ENCODE measurements at places on chromosomes 4 and X. TPM values are rescaled to one million over a fixed set of nuclear protein-coding genes. Genes with fewer than 3 reads are reported as not detected.

- H3K4me3 ChIP-seq = no peak overlapping the region
- no peaks in the 10 kb centered on the region for H3K36me3 ChIP-seq
- no peak for DNase-seq
- no peaks in the 10 kb centered on the region for H3K27me3 ChIP-seq
Measured at GRCh38 chr4:150117629-150118028, 39.4 kb downstream of the DCLK2 start.

- H3K27me3 ChIP-seq = no peaks in the 10 kb centered on the region
- H3K4me3 ChIP-seq = no peak overlapping the region
- no peak overlapping the region for H3K27ac ChIP-seq
- H3K36me3 ChIP-seq = no peaks in the 10 kb centered on the region
Measured at GRCh38 chrX:29471829-29472228, 743.5 kb upstream of the MAGEB2 start.

GRCh38 chrX:135170877-135171519 is at the start of gene CT55:
TSS of gene CT55 (minus strand) at chrX:135171398. CDS start at chrX:135171171, 227 bp downstream.
- no peak within 1 kb of the TSS for H3K4me3 ChIP-seq
- H3K36me3 ChIP-seq = no peaks in the 10 kb centered on the region
- no peaks in the 10 kb centered on the region for H3K4me1 ChIP-seq
- DNase-seq = no peak

- H3K36me3 ChIP-seq = no peaks in the 10 kb centered on the region
- no peak overlapping the region for H3K4me3 ChIP-seq
- no peaks in the 10 kb centered on the region for H3K27me3 ChIP-seq
- peaks cover 4% of the 10 kb centered on the region for H3K4me1 ChIP-seq
Measured at GRCh38 chr4:78136109-78137081, 79.3 kb downstream of the FRAS1 start.

Gene TCEAL6
- not detected for total RNA-seq

Gene PABPC4L
- 1.5 TPM for total RNA-seq

Gene WDR19
- total RNA-seq = 71.1 TPM

GRCh38 chr4:41177016-41177415 is 37.3 kb downstream of the APBB2 start:
- no peak overlapping the region for H3K4me3 ChIP-seq
- no peak overlapping the region for H3K27ac ChIP-seq

DNA sequence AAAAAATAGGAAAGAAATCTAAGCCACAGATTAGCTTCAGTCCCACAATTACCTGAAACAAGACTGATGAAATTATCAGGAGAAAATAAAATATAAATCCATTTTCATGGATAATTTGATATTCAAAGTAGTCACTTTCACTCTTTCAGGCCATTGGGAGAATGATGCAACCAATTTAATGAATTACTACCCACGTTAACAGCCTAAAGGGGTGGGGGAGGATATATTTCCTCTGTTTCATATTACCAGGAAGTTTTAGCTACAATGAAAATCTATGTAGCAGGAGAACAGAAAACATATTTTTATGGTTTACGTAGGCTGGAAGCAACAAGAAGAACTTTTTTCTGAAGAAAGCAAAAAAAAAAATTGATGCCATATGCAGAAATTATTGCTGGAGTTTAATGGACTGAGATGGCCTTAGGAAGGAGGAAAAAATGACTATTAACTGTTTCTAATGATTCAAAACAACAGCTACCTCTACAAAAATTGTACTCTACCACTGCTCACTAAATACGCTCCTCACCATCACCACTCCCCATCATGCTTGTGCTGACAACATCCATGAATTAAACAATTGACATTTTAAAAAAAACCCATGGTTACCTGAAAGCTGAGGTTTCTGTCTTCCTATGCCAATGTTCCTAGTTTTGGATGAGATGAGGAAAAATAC is 100.9 kb downstream of the CXXC4 start:
- no peaks in the 10 kb centered on the region for H3K4me1 ChIP-seq
- DNase-seq = no peak
- no peaks in the 10 kb centered on the region for H3K36me3 ChIP-seq
- H3K27ac ChIP-seq = no peak overlapping the region

DNA sequence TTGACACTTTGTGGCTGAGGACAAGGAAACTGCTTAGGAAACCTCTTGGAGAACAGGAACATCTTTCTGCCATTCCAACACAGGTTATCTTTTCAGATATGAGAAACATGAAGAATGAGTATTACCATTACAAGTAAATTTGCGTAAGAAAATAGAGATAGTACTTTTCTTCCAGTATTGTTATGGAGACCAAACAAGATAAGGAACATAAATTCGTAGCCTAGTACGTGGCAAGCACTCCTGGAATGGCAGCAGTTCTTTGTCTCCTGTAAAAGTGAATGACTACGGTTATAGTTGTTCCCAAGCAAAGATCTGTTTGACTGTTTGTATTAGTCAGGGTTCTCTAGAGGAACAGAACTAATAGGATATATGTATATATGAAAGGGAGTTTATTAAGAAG is 843.1 kb downstream of the STIM2 start:
- DNase-seq = no peak
- no peaks in the 10 kb centered on the region for H3K36me3 ChIP-seq
- H3K27me3 ChIP-seq = no peaks in the 10 kb centered on the region
- no peak overlapping the region for H3K27ac ChIP-seq
- H3K4me1 ChIP-seq = peaks cover 5% of the 10 kb centered on the region
- H3K4me3 ChIP-seq = no peak overlapping the region

DNA sequence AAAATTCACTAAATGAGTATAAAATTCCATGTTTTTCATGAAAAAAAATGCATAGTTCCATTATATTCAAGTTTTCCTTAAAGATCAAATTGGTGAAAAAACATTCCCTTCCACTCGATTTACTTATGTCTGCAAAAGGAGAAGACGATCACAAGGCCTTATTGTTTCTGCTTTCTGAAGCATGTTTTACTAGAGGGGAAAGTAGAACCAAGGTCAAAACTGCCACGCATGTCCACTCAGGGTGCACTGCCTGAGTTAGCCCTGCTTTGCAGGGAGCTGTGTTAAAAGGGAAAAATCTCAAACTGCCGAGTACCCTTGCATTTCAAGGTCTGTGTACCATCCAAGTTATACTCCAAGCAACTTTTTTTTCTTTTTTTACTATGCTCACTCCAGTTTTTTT is 57.2 kb downstream of the TRAPPC11 start:
- DNase-seq = no peak
- no peaks in the 10 kb centered on the region for H3K4me1 ChIP-seq
- H3K27ac ChIP-seq = no peak overlapping the region

- no peak overlapping the region for H3K27ac ChIP-seq
- H3K36me3 ChIP-seq = no peaks in the 10 kb centered on the region
- no peak for DNase-seq
- peaks cover 8% of the 10 kb centered on the region for H3K27me3 ChIP-seq
Measured at GRCh38 chrX:45324941-45325340, 124.3 kb upstream of the DIPK2B start.

Gene NEXMIF
- total RNA-seq = 0.87 TPM

Gene FLNA
- total RNA-seq = 1,267 TPM

Gene LNX1
- total RNA-seq = 8.3 TPM

GRCh38 chr4:39913471-39913870 is 64.2 kb downstream of the PDS5A start:
- H3K27me3 ChIP-seq = no peaks in the 10 kb centered on the region
- no peak overlapping the region for H3K27ac ChIP-seq
- DNase-seq = no peak
- no peaks in the 10 kb centered on the region for H3K36me3 ChIP-seq

- DNase-seq = no peak
- H3K27me3 ChIP-seq = no peaks in the 10 kb centered on the region
- H3K36me3 ChIP-seq = no peaks in the 10 kb centered on the region
- H3K4me3 ChIP-seq = no peak overlapping the region
Measured at GRCh38 chr4:52266537-52267137, 215.5 kb downstream of the SPATA18 start.

- no peak for DNase-seq
- no peaks in the 10 kb centered on the region for H3K36me3 ChIP-seq
- no peaks in the 10 kb centered on the region for H3K27me3 ChIP-seq
- no peaks in the 10 kb centered on the region for H3K4me1 ChIP-seq
- H3K4me3 ChIP-seq = no peak overlapping the region
Measured at GRCh38 chr4:96189761-96190160, 349.9 kb downstream of the PDHA2 start.

GRCh38 chr4:83013420-83013867 is 2.8 kb upstream of the LIN54 start:
- no peaks in the 10 kb centered on the region for H3K36me3 ChIP-seq
- DNase-seq = no peak
- H3K4me3 ChIP-seq = peak overlapping the region; percentile 42
- peaks cover 19% of the 10 kb centered on the region for H3K4me1 ChIP-seq

Gene CXCL1
- total RNA-seq = 0.84 TPM

GRCh38 chr4:3261411-3262207 is 12.7 kb downstream of the MSANTD1 start:
- H3K4me3 ChIP-seq = no peak overlapping the region
- peak; percentile 5 for DNase-seq
- H3K36me3 ChIP-seq = no peaks in the 10 kb centered on the region
- H3K27me3 ChIP-seq = no peaks in the 10 kb centered on the region

- H3K27me3 ChIP-seq = no peaks in the 10 kb centered on the region
- no peak for DNase-seq
- H3K4me1 ChIP-seq = no peaks in the 10 kb centered on the region
Measured at GRCh38 chr4:123278755-123279154, 117.8 kb upstream of the SPRY1 start.

Gene RENBP
- total RNA-seq = 13.7 TPM

Gene OFD1
- 14.7 TPM for total RNA-seq

GRCh38 chrX:10177601-10178000 is 20.8 kb downstream of the CLCN4 start:
- H3K4me1 ChIP-seq = no peaks in the 10 kb centered on the region
- H3K27me3 ChIP-seq = no peaks in the 10 kb centered on the region
- no peak overlapping the region for H3K27ac ChIP-seq
- no peak overlapping the region for H3K4me3 ChIP-seq
- no peaks in the 10 kb centered on the region for H3K36me3 ChIP-seq

GRCh38 chrX:136856050-136856449 is 24.5 kb downstream of the RBMX start:
- H3K27ac ChIP-seq = no peak overlapping the region
- H3K4me3 ChIP-seq = no peak overlapping the region
- no peak for DNase-seq
- H3K36me3 ChIP-seq = no peaks in the 10 kb centered on the region
- H3K4me1 ChIP-seq = no peaks in the 10 kb centered on the region

DNA sequence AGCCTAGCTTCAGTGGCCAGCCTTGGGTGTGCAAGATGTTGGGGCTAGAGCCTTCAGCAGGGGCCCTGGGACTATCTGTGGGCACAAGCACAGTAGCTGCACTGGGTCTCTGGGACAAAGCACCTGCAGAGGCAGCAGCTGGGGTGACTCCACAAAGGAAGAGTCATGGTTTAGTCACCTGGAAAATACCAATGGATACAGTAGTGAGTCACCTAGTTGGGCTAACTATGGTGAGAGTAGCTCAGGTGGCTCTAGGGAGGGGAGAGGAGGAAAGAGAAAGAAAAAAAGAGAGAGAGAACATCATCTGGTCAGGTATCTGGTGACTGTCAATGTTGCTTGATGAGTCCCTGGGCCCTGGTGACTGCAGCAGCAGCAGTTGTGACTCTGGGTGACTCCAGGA is 72.9 kb upstream of the SPIN4 start:
- H3K4me3 ChIP-seq = no peak overlapping the region
- no peak overlapping the region for H3K27ac ChIP-seq
- no peaks in the 10 kb centered on the region for H3K4me1 ChIP-seq
- DNase-seq = no peak
- H3K36me3 ChIP-seq = no peaks in the 10 kb centered on the region

DNA sequence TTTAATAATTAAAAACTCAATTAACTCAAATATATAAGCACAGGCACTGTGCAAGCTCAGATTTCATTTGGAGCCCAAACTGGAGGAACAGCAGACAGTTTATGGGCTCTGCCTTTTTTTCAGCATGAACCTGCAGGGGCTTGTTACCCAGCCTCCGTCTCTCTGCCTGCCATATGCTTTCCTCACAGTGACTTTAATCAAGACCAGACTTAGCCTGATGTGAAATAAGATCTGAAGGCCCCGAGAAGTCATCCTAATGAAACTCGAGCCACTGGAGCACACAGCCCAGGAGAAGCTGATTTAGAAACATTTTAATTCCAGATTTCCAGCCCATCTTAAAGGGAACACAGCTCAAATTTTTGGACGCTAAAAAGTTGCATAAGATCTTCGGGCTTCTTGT is 55.6 kb downstream of the SPATA18 start:
- no peak for DNase-seq
- no peaks in the 10 kb centered on the region for H3K27me3 ChIP-seq
- H3K27ac ChIP-seq = no peak overlapping the region
- H3K36me3 ChIP-seq = no peaks in the 10 kb centered on the region
- no peak overlapping the region for H3K4me3 ChIP-seq
- H3K4me1 ChIP-seq = peaks cover 11% of the 10 kb centered on the region

Gene HELT
- not detected for total RNA-seq

- H3K27ac ChIP-seq = no peak overlapping the region
- H3K4me3 ChIP-seq = no peak overlapping the region
- H3K4me1 ChIP-seq = no peaks in the 10 kb centered on the region
- H3K36me3 ChIP-seq = no peaks in the 10 kb centered on the region
- H3K27me3 ChIP-seq = no peaks in the 10 kb centered on the region
Measured at GRCh38 chr4:165394275-165394674, 15.5 kb downstream of the CPE start.

Measured in tibial nerve (tissue), 4 donors.